Fibroblast of skin of abdomen (primary cell): ENCODE measurements at places on chromosomes 11 and 22.

DNA sequence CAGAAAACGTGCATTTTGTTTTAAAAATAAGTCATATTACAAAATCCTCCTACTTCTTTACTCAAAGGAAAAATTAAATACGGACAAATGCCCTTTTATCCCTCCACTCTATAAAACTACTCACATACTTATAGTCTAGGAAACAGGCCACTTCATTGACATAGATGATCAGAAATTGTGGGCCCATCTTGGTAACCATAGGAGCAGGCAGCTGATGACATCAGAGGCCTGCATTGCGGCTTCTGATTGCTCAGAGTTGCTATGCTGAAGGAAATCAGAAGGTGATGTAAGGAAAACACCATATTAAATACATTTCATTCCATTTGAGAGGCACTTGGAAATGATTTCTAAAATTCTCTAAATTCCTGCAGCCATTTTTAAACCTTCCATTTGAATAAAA is 27.0 kb downstream of the FAM76B start:
- DNase-seq, result peak; percentile 57

DNA sequence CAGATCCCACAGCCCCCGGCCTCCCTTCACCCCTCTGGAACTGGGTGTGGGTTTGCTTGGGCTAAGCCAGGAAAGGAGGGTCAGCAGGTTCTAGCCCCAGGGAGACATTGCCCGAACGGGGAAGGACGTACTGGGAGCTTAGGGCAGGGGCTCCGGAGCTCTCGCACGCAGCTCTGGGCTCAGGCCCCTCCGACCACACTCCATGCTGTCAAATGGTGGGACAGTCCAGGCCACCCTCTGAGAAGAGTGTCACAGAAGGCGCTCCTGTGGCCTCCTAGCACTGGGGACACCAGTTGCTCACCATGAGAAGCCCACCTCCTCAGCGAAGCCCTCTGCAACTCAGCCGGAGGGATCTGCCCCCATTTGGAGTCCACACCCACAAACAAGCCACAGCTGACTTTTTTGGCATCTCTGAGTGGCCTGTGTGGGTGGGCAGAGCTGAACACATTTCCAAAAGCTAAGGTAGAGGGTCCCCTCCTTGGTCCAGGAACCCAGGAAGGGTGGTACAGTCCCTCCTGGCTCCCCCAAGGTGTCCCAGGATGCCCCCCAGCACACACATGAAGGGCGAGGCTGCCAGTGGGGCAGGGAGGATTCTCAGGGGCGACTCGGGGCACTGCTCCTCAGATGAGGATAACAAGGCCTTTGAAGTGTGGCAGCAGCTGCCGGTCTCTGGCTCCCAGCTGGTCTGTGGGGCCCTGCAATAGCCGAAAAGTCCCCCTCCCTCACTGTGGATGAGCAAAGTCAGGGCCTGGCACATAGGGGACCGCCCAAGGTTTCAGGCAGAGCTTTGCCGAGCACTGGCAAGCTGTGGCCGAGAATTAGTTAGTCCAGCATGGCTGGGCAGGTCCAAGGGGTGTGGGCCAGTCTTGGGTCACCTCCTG is 13.0 kb upstream of the TEF start:
- no peak for DNase-seq

GRCh38 chr11:104319396-104319795 is 155.4 kb upstream of the PDGFD start:
- no peak for DNase-seq

DNA sequence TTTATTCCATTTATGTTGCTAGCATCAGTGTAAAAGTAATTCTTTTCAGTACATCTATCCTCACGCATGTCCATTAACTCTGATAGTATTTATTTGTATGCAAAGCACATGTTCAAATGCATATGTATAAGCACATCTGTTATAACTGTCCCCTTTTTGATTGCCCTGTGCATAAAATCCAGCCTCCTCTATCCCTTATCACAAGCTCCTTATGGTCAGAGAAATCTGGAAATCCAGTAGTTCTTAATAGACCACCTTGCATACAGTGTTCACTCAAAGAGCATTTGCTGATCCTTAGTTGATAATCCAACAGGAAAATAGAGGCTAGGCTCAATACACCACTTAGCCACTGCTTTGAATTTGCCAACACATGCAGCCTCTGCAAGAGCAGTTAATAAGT is 443.5 kb downstream of the AASDHPPT start:
- DNase-seq, result no peak

DNA sequence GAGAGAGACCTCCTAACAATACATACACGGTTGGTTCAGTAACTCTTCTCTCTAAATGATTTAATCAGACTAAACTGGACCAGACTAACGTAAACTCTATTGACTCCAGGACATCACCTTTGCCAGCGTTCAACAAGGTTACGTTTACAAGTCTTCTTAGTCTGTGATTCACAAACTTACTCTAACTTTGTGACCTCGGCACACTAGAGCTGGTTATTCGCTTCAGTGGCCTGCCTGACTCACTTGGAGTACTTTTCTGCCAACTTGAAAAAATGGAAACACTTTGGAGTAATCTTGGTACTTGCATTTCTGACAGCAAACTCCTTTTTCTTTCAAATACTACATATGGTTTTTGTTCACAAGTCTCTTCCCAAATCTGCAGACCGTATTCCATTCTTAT is 26.2 kb downstream of the MTMR2 start:
- DNase-seq, result peak; percentile 21

- no peak for DNase-seq
Observed at GRCh38 chr22:36858966-36859365, 1.8 kb upstream of the NCF4 start.
